ENCODE measurements at places on chromosomes 7 and 10.

- no peak for DNase-seq
Measured at GRCh38 chr7:55438085-55438756, 73.1 kb downstream of the LANCL2 start.

GRCh38 chr7:17939606-17940301, 540 bp downstream of the SNX13 start:
- peak; percentile 21 for DNase-seq

- no peak for DNase-seq
Measured at GRCh38 chr10:101843032-101844021, at the start of gene KCNIP2. TSS of gene KCNIP2 (minus strand) at chr10:101843800. CDS start at chr10:101843568, 232 bp downstream.

DNA sequence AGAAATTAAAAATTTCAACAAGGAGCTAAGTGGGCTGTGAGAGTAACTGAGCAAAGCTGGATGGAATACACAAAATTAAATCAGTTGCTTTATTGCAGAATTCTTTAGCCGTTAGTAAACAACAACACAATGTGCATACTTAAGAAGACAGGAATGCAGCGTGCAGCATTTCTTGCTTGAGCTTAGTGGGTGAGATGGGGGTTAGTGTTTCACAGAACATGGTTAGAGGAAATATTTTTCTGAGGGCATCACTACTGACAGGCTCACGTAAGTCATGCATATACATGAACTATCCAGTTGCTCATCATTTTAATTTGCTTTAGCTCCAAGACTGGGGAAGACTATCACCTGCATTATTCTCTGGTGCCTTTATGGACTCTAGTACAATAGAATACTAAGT, 80.8 kb downstream of the CD36 start:
- no peak for DNase-seq

GRCh38 chr7:82443547-82444219, at the start of gene CACNA2D1:
TSS of gene CACNA2D1 (minus strand) at chr7:82443777.
- DNase-seq = no peak

- no peak for DNase-seq
Measured at GRCh38 chr7:27516421-27516820, 146.3 kb downstream of the HIBADH start.

- DNase-seq = no peak
Measured at GRCh38 chr7:94763268-94763667, 107.3 kb upstream of the SGCE start.

GRCh38 chr7:16554518-16555236, 28.1 kb downstream of the LRRC72 start:
- DNase-seq = no peak

- DNase-seq = no peak
Measured at GRCh38 chr7:226281-226895, 34.0 kb downstream of the FAM20C start.

DNA sequence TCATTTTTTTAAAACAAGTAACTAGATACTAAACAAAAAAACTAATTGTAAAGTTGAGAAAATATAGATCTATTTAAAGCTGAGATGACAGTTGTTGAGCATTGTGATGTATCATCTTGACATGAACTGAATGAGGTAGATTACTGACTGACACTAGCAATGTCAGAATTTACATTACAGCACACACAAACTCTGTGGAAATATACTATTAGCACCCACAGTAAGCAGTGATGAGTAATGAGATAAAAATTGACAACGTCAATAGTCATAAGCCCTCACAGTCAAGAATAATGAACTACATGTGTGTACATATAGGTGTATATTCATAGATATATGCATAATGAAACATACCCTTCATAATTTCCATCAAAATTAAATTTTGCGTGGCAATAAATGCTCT, 368.4 kb downstream of the TFEC start:
- no peak for DNase-seq

GRCh38 chr7:132655131-132655727, 79.0 kb upstream of the PLXNA4 start:
- no peak for DNase-seq

- DNase-seq = no peak
Measured at GRCh38 chr10:131686781-131687420, 213.9 kb upstream of the PPP2R2D start.

- no peak for DNase-seq
Measured at GRCh38 chr7:156014808-156015207, 202.5 kb upstream of the SHH start.

- no peak for DNase-seq
Measured at GRCh38 chr10:86106616-86107015, 260.0 kb downstream of the GRID1 start.

- no peak for DNase-seq
Measured at GRCh38 chr7:91107460-91107859, 156.8 kb upstream of the FZD1 start.

DNA sequence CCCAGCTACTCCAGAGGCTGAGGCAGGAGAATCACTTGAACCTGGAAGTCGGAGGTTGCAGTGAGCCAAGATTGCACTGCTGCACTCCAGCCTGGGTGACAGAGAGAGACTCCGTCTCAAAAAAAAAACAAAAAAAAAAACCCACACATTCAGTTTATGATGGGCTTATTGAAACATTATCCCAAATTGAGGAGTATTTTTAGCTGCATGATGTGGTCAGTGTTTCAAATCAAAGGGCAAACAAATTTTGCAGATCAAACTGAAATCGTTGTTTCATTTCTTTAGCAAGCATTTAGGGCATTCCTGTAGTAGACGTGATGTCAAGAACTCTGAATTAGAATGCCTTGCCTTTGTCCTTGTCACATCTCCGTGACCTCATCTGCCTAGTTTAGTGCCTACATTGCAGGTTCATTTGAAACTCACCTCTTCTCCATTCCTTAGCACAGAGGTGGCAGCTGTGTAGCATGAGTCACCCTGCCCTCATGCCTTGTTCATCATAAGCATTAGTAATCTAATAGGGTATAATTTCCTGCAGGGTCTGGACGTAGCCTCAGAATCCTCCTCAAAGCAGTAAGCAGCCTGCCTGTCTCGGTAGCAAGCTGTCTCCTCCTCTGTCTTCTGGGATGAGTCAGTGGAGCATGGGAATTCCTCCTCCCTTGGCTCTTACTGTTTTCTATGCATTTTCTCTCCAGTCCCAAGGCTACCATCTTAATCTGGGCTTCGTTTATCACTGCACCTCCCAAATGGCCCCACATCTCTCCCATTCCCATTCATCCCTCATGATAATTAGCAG, 73.8 kb downstream of the CUL1 start:
- DNase-seq = no peak

GRCh38 chr7:74657692-74658177, at the start of gene GTF2I:
TSS of gene GTF2I (plus strand) at chr7:74657718. CDS start at chr7:74689129, 31,411 bp downstream.
- peak; percentile 21 for DNase-seq

- no peak for DNase-seq
Measured at GRCh38 chr7:130741331-130741995, 7.5 kb upstream of the KLF14 start.

DNA sequence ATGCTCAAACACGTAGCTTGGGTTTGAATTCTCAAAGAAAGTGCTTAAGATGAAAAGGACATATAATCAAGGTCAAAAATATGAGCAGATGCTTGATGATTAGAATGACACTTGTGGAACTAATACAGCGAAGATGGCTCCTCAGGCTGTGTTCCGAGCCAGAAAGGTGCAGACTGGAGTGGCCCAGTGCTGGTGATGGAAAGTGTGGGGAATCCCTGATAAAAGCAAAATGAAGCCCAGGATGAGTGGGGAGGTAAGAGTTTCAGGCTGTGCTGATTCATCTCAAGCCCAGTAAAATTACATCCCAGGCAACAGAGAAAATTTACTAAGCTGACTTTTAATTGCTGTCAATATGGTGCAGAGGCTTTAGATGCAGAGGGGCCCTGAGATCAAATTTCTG, 77.8 kb upstream of the IKZF1 start:
- DNase-seq = no peak

DNA sequence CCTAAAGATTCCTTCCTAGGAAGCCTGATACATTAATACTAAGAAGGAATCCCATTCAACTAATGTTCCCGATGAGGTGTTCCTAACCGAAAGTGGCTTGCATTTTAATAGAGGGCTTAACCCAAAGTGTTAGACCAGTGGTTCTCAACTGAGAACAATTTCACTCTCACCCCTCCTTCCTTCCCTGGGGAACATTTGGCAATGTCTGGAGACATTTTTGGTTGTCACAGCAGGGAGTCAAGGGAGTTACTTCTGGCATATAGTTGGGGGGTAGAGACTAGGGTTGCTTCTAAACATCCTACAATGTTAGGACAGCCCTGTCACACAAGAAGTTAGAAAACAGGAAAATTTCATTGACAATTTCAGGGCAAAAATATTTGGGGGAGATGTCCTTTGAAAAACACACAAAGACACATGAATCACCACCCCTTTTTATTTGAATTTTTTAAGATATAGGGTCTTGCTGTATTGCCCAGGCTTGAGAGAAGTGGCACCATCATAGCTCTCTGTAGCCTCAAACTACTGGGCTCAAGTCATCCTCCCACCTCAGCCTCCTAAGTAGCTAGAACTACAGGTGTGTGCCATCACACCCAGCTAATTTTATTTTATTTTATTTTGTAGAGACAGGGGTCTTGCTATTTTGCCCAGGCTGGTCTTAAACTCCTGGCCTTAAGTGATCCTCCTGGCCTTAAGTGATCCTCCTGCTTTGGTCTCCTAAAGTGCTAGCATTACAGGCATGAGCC, 50.7 kb downstream of the WNT2 start:
- DNase-seq = no peak

- DNase-seq = no peak
Measured at GRCh38 chr10:119817991-119818888, 54.4 kb downstream of the MCMBP start.

GRCh38 chr7:11727864-11728263, 104.1 kb downstream of the THSD7A start:
- no peak for DNase-seq

- DNase-seq = no peak
Measured at GRCh38 chr7:34373940-34374339, 284.1 kb upstream of the NPSR1 start.

GRCh38 chr7:37037286-37037685, 313.0 kb upstream of the AOAH start:
- DNase-seq = no peak

DNA sequence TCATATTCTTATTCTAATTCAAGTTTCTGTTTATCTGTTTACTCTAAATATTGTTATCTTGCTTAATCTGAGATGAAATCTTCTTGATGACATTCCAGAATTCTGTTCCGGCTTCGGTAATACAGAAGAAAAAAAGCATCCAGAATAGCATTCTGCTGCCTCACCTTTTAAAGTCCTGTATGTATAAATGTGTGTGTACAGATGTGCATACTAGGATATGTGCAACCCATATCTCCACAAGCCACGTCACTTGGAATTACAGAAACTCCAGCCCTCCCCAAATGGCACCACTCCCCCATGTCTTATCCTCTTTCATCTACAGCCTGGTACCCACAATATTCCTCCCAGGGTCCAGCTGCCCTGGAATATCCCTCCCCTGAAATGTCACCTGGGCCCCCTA, 27.9 kb upstream of the USP6NL start:
- no peak for DNase-seq

GRCh38 chr10:78805176-78805575, 263.6 kb upstream of the ZMIZ1 start:
- no peak for DNase-seq

DNA sequence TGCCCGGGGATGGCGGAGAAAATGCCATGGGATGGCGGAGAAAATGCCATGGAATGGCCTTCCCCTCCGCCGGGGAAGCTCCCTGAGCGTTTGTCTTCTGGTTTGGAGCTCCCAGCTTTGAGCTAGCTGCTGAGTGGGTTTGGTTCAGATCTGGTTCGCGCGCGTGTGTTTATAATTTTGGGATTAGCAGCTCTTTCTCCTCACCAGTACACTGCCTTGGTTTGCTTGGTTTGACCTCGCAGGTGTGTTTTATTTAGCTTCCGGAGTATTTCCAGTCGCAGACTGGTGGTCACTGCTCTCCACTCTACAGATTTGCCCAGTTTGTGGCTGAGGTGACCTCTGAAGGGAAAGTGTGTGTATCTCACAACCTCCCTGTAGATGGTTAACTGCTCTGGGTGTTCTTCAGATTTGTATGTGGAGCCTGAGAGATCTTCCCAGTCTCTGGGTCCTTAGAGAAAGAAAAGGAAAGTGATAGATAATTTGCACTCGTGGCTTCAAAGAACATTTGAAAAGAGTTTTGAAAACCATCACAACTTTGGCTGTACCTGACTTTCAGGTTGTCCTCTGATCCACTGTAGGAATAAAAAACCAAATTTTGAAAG, 597 bp downstream of the ZNF277 start:
- DNase-seq = no peak

- DNase-seq = no peak
Measured at GRCh38 chr7:134731616-134732015, 47.8 kb upstream of the CALD1 start.

- no peak for DNase-seq
Measured at GRCh38 chr10:105925045-105925785, 1239.3 kb downstream of the SORCS1 start.
